GM19239 (cell line): ENCODE measurements at places on chromosomes 6 and 20.

DNA sequence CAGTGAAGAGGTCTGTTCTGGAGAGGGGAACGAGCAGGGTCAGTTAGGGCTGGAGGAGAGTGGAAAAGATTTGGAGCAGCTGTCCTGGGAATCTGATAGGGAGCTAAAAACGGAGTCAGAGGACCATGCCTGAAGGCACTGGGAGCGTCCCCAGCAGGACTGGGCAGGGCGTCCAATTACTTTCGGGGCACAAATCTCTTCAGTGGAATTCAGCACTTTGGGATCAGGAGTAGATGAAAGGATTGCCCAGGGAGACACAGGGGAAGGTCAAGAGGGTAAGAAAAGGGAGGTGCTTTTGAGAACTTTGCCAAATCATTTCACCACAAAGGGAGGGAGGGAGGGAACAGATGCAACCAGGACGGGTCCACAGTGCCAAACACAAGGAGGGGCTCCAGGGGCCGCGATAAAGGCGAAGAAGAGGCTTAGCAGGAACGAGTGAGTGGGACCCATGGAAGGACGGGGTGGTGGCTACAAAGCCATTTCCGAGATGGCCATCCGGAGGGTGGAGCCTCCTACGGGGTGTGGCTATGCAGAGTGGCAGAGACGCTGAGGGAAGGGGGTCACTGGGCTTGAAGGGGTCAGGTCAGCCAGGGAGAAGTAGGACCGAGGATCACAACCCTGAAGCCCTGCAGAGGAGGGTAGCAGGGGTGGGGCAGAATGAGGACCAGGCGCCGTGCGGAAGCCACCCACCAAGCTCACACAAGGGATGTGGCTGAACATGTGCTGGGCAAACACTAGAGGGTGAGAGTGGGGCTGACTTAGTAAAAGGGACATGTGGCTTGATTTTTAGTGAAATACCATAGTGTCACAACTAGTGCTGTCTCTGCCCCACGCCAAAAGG is 180.0 kb upstream of the RREB1 start:
- no peak for DNase-seq

DNA sequence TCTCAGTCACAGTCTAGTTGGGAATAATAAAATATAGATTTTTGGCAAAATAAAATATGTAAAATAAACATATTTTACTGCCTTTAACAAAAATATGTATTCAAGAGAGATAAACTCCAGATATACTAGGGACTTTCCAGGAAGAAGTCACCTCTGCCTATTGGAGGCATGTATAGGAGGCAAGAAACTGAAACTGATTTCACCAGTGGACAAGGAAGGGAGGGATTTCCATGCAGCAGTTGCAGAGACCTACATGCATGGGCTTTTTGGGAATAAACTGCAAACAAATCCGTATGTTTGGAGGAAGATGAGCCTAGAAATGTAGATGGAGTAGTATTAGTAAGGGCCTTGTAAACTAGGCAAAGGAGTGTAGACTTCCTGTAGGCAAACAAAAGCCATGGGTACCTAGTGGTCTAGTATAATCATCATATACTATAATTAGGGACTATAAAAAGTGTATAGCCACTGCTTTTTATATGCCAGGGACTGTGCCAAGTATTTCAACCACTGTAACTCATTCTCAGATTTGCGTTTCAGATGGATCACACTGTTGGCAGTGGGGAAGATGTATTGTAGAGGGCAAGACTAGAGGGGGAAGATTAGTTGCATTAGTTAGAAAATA is 38.9 kb downstream of the CD109 start:
- DNase-seq, result no peak

DNA sequence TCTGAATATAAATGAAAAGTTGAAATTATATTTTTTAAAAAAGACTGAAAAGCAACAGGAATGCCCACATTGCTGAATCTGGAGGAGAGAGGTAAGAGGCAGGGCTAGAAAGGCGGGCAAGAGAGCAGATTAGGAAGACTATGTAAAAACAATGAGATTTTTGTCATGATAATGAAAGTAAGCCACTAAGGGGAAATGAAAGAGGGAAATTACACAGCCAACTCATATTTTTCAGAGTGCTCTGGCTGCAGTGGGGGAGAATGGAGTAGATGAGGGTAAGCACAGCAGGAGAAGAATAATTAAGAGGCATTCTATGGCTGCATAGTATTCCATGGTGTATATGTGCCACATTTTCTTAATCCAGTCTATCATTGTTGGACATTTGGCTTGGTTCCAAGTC is 281.9 kb downstream of the PKHD1 start:
- DNase-seq, result no peak

DNA sequence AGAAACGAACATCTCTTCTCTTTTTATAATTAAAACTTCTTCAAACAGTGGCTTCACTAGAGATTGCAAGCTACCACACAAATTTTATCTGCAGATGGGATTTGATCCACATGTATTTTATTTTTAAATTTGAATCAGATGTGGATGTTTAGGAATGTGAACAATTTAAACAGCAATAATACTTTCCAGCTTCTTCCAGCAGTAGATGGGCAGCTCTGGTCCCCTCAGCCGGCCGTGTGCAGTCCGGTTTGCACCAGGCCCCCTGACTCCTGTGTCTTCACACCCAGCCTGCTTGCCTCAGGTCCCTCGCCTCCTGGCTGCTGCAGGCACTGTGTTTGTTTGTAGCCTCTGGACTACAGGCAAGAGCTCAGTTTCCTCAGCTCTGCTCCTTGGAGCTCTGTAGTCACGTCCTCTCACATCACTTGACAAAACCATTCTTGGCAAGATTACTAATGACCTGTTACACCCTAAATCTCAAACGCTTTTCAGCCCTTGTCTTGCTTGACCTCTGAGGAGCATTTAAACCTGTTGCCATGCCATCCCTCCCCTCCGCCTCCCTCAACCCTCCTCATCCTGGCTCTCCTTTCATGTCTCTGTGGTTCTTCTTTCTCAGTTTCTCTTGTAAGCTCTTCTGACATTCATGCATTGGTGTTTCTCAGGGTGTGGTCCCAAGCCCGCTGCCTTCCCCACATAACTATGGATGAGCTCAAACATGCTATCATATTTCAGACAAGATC is 13.2 kb upstream of the ZBTB24 start:
- DNase-seq, result no peak

DNA sequence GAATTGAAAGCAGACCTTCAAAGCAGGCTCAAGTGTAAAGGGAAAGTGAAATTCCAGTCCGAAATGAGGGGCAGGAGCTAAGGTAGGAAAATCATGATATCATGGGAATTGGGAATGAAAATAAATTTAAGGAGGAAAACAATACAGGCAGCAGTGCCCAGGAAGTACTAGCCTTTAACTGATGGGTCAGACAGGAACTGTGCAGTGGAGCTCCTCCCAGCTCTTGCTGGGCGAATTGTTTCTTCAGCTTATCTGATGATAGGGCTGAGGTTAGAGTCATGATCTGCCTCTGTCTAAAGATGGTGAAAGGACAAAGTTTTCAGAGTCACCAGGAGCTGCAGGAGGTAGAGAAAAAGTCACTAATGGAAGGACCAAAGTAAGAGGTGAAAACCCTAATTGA is 457.9 kb upstream of the PTCHD4 start:
- no peak for DNase-seq

- no peak for DNase-seq
Observed at GRCh38 chr6:144954241-144954556, 669.1 kb downstream of the UTRN start.

DNA sequence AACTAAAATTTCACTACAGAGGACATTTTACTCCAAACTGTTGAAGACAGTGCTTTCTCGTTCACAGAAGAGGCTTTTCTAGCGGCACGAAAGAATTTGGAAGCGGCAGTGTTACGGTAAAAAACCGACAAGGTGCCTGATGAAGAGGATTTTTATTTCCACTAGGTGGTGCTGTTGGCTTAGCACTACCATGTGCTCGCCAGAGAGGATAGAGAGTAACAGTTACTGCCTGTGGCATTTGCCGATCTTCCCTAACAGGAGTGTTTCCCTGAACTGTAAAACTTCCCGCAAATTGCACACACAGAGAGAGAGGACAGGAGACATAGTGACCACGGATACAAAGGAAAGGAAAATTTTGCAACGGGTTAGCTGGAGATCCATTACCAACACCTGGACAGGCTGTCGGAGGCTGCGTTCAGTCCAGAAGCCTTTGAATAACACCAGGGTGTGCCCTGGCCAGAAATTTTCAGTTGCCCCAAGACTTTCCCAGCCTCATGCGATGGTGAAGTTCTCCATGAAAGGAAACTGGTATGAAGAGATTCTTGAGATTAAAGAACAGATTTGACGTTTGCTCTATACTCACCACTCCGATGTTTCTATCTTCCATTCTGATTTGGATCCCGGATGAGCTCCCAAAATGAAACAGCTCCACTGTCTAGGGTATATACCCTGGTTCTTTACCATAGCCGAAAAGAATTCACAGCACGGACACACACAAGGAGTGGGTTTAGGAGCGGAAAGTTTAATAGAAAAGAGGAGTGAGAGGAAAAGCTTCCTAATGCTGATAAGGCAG is 48.1 kb downstream of the HLA-DPB1 start:
- no peak for DNase-seq

DNA sequence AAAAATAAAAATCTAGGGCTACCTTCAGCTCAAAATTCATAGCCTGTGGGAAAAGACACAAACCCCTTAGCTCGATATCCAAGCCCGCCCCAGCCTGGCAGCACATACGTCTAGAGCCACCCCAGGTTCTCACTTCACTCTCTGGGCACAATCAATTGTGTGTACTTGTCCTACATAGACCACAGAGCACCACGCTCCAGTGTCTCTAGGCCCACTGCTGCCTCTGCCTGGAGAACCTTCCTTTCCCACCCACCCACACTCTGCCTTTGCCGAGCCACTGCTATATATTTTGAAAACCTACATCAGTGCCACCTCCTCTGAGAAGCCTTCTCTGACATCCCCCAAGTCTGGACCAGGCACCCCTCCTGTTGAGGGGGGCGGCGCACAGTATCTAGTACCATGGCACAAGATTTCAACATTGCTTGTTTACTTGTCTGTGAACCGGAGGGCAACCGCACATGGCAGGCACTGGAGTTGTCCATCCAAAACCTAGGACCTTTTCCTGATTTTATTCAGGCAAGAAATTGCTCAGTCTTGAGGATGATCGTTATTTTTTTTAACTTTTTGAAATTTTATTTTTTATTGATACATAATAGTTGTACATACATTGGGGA is 141.5 kb downstream of the UNC5CL start:
- no peak for DNase-seq

DNA sequence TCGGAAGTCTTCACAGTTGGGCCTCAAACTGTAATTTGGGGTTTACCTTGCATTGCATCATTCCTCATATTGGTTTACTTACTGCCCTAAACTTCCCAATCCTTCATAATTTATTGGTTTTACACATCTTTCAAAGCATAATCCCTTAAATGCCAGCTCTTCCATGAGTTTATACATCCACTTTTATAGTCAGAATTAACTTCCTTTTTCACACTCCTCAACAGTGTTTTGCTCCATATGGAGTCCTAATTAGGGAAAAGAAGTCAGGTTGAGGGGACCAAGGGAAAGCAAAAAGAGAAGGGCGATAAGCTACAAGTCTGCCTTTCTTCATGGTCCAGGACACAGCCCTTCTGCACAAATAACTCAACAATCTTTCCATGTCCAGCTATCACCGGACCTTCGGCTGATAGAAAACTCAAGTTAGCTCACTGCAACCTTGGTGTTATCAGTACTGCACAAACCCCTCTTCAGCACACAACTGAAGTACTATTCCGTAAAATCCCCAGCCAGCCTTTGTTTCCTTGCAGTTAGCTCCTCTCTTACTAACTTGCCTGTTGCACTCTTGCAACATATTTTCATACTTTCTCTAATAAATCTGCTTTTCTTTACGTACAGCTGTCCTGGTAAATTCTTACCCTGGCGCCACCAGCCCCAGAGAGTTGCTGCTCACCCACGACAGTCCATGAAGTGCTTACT is 2.0 kb downstream of the EEF1E1 start:
- DNase-seq, result no peak

DNA sequence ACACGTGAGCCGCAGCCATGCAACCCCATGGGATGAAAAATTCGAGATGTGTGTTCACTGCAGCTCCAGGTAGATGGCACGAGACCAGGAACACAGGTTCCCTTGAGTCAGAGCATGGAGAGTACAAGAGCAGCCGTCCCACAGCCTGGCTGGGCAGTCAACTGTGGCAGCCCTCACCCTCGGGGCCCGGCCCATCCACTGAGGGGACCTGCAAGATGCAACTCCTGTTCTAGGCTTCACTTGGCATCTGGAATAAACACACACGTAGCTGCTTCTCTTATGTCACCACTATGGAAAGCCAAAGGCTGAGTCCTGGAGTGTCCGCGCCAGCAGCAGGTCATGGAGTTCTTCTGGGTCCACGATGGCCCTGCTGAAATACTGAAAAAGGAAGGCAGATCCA is 77.0 kb downstream of the WDR27 start:
- DNase-seq, result no peak

- no peak for DNase-seq
Observed at GRCh38 chr6:145423936-145424335, 311.4 kb downstream of the EPM2A start.

- DNase-seq, result no peak
Observed at GRCh38 chr6:829656-830055, 136.7 kb upstream of the EXOC2 start.

DNA sequence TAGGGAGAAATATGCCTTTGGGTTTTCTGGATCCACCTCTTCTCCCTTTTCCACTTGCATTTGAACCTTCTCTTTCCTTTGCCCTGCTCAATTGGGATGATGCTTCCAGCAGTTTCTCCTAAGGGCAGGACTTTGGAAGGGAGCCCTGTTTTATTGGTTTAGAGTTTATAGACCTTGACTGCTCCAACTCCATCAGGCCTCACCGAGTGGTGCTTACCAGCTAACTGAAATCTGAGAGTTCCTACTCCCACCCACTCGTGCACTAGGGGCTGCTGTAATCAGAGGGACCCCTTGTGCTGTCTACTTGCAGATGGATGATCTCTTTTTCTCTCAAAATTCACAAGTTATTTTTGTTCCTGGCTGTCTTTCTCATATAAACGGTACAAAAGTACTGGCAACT is 121.3 kb upstream of the SLC22A16 start:
- no peak for DNase-seq

DNA sequence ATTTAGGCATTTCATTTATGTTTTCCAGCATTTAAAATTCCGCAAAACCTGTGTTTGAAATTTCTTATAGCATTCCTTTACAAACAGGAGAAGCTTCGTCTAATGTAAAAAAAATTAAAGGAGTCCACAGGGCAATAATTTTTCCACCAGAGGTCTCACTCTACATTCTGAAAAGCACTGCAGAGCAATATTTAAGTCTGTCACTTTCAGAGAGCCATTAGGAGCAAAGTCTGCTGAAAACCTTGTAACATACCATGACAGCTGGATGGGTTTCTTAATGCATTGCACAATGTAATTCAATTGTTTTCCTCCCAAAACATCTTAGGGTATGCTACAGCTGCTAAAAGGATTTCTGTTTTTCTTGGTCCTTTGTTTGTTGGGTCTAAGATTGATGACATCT is 18.0 kb downstream of the BAG2 start:
- DNase-seq, result no peak

- DNase-seq, result no peak
Observed at GRCh38 chr20:43961541-43962471, 47.2 kb downstream of the TOX2 start.

GRCh38 chr6:105193647-105194046 is 13.8 kb upstream of the POPDC3 start:
- DNase-seq, result no peak
